ENCODE measurements at places on chromosomes 2 and 18. TPM values are rescaled to one million over a fixed set of nuclear protein-coding genes. Genes with fewer than 3 reads are reported as not detected.
A peak's percentile ranks its signal among the peaks of the same experiment; 100 is the strongest.

The DLX1 gene
- not detected for total RNA-seq

The PARD3B gene
- total RNA-seq = 101 TPM

- no peaks in the 10 kb centered on the region for H3K36me3 ChIP-seq
- no peaks in the 10 kb centered on the region for H3K27me3 ChIP-seq
- no peak overlapping the region for H3K4me3 ChIP-seq
These were observed 141.0 kb downstream of the NR4A2 start for GRCh38 chr2:156191527-156191926.

DNA sequence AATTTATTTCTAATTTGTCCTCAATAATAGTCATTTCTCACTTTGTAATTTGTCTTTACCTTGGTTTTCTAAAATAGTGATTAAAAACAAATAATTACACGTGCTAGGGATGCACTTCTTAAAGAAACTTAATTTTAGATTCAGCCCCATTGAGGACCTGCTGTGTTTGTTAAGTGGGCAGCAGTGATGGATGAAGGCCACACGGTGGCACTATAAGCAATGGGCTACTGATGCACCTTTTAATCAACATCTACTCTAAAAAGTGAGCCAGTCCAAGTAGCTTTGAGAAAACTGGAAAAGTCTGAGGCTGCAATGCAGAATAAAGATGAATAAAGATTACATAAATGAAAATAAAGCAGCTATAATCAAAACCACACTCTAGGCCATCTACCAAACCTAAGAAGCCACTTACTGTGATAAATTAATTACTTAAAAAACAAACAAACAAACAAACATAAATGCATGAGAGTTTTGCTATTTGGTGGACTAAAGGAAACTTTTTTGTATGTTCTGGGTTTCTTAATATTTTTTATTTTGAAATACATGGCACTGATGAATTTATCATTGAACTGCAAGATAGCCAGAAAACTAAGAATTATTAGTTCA, 89.3 kb downstream of the PDE11A start:
- peak; percentile 7 for DNase-seq
- no peak overlapping the region for H3K27ac ChIP-seq
- no peaks in the 10 kb centered on the region for H3K27me3 ChIP-seq

DNA sequence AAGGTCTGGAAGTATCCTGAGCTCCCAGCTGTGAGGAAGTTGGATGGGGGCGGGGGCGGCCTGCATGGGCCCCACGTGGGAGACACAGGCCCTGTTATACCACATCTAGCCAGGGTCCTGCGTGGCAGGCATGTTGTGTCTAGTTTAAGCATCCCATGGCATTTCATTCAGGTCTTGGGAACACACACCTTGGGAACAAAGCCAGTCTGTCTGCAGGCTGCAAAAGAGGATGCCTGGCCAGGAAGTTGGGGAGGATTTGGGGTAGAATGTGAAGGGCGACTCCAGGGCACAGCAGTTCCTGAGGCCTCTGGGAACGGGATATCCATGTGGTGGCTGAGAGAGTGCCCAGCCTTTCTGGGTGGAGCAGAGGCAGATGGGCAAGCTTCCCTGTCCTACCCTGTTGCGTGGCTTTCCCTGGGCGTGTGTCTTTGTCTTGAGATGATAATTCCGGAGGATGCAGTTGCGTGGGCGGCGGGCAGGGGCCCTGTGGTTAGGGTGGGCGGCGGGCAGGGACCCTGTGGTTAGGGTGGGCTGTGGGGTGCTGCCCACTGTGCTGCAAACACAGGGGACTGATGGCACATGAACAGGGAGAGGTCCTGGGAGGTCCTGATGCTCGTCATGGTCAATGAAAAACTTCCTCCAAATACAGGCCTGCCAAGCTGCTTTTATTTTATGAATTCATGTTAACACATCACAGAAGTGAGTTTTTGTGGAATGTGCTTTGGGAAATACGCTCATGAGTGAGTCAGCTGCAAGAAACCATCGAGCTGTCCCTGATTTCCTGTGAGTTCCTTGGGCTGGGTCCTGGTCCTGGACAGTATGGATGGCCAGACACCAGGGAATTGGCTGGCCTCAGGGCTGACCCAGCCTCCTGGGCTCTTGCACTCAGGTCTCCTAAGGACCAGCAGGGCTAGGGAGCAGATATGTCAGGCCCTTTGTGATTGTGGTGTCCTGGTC, 90.0 kb upstream of the HS6ST1 start:
- no peaks in the 10 kb centered on the region for H3K27me3 ChIP-seq
- DNase-seq = no peak
- H3K36me3 ChIP-seq = no peaks in the 10 kb centered on the region
- H3K4me3 ChIP-seq = no peak overlapping the region
- no peaks in the 10 kb centered on the region for H3K4me1 ChIP-seq

GRCh38 chr2:165857876-165858275, 63.8 kb upstream of the GALNT3 start:
- no peak for DNase-seq
- no peaks in the 10 kb centered on the region for H3K27me3 ChIP-seq
- no peaks in the 10 kb centered on the region for H3K4me1 ChIP-seq
- no peak overlapping the region for H3K27ac ChIP-seq

DNA sequence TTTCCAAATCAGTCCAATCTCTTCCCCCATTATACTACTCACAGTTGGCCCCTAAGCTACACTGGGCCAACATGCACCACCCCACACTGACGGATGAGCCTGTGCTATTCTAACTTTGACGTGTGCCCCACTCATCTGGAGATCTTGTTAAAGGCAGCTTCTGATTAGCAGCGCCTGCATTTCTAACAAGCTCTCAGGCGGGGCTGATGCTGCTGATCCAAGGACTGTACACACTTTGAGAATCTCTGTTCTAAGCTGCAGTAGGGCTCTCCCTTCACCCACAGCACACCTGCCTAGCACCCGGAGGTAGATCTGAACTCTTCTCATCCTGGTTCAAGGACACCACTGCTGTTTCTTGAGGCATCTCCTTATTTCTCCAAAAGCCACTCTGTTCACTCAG, 200.7 kb downstream of the SLC4A3 start:
- H3K27me3 ChIP-seq = no peaks in the 10 kb centered on the region
- no peaks in the 10 kb centered on the region for H3K4me1 ChIP-seq

GRCh38 chr2:12890066-12890465, 173.3 kb downstream of the TRIB2 start:
- H3K27ac ChIP-seq = no peak overlapping the region
- no peak overlapping the region for H3K4me3 ChIP-seq
- H3K4me1 ChIP-seq = no peaks in the 10 kb centered on the region
- H3K27me3 ChIP-seq = no peaks in the 10 kb centered on the region

- H3K4me3 ChIP-seq = peak overlapping the region; percentile 100
- H3K36me3 ChIP-seq = no peaks in the 10 kb centered on the region
- peaks cover 28% of the 10 kb centered on the region for H3K4me1 ChIP-seq
- DNase-seq = peak; percentile 77
- no peaks in the 10 kb centered on the region for H3K27me3 ChIP-seq
- peak overlapping the region; percentile 99 for H3K27ac ChIP-seq
These were observed 1.6 kb upstream of the MYL12A start for GRCh38 chr18:3245853-3246634.

DNA sequence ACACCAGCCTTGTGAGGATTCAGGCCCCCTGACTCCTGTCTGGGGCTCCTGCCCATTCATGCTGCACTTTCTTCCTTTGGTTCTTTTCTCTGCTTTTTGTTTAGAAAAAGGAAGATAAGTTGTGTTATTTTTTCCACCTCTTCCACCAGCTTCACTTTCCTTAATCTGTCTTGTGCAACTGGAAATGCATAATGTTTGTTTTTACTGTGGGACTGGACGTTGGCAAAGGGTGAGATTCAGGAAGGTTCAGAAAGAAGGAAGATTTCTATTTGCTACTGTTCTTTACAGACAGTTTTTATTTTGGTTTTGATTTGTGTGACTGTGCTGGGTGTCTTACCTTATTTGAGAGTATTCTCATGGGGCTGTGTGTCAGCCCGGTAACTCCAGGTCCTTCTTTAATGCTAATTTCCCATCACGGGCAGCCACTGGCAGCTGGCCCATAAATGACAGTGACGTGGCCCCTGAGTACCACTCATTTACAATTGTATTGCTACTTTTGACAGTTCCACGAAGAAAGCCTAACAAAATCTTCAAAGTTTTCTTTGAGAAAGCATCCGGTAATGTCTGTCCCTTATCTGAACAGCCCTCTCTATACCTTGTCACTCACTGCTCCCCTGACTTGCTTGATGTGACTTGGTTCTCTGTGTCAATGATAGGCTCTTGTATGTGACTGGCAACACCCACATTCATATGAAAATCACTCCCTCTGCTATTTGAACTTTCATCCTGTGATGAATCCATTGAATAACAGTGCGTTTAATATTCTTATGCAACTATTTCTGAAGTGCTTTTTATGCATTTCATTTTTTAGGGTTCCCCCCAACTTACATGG, 32.7 kb downstream of the RHBDD1 start:
- no peak overlapping the region for H3K4me3 ChIP-seq
- H3K27ac ChIP-seq = no peak overlapping the region
- no peaks in the 10 kb centered on the region for H3K4me1 ChIP-seq

GRCh38 chr18:9786631-9787030, 78.5 kb downstream of the RAB31 start:
- H3K27ac ChIP-seq = no peak overlapping the region
- no peaks in the 10 kb centered on the region for H3K27me3 ChIP-seq
- H3K36me3 ChIP-seq = no peaks in the 10 kb centered on the region
- DNase-seq = no peak

DNA sequence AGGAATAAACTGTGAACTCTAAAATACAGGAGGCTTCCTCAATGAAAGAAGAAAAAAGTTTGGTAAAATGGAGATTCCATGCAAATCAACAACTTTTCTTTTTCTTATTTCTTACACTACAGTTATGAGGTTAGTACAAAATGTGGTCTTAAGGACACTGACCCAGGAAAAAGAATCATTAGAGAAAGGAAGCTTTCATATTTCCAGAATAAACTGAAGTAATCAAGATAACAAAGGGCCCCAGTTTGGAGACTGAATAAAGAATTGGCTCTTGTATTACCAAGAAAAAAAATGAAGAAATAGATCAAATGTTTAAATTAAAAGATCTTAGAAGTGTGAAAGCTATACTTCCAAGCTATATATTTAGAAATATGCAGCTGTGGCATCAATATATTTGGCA, 72.3 kb downstream of the SLC66A3 start:
- no peak overlapping the region for H3K27ac ChIP-seq
- H3K4me3 ChIP-seq = no peak overlapping the region
- no peaks in the 10 kb centered on the region for H3K4me1 ChIP-seq
- H3K27me3 ChIP-seq = no peaks in the 10 kb centered on the region

DNA sequence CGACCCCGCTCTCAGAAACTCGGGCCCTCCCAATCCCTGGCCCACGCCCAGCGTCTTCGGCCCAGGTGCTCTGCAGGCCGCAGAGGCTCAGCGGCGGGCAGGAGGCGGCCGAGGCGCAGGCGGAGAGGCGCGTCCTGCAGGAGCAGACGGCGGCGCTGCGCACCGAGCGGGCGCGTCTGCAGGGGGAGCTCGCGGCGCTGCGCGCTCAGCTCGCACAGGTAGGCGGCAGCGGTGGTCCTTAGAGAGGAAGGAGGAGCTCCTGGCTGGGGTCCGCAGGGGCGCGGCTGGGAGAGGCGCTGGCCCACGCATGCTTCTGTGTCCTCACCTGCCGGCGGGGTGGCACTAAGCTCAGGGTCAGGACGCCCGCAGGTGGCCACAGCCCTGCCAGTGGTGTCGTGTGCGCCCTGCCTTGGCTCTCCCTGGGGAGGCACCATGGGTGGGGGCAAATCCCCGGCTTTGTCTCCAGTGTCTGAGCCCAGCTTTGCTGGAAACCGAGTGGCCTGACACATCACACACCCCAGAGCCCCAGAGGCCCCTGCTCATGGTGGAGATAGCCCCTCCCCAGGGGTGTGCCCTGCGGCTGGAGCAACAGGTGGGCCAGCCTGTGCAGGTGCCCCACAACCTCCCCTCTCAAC, 14.9 kb upstream of the SNED1 start:
- H3K36me3 ChIP-seq = no peaks in the 10 kb centered on the region
- DNase-seq = no peak
- peaks cover 18% of the 10 kb centered on the region for H3K4me1 ChIP-seq
- no peaks in the 10 kb centered on the region for H3K27me3 ChIP-seq

GRCh38 chr2:177359836-177360595, 32.6 kb upstream of the AGPS start:
- H3K4me3 ChIP-seq = no peak overlapping the region
- no peak overlapping the region for H3K27ac ChIP-seq
- peaks cover 34% of the 10 kb centered on the region for H3K4me1 ChIP-seq
- H3K36me3 ChIP-seq = no peaks in the 10 kb centered on the region

DNA sequence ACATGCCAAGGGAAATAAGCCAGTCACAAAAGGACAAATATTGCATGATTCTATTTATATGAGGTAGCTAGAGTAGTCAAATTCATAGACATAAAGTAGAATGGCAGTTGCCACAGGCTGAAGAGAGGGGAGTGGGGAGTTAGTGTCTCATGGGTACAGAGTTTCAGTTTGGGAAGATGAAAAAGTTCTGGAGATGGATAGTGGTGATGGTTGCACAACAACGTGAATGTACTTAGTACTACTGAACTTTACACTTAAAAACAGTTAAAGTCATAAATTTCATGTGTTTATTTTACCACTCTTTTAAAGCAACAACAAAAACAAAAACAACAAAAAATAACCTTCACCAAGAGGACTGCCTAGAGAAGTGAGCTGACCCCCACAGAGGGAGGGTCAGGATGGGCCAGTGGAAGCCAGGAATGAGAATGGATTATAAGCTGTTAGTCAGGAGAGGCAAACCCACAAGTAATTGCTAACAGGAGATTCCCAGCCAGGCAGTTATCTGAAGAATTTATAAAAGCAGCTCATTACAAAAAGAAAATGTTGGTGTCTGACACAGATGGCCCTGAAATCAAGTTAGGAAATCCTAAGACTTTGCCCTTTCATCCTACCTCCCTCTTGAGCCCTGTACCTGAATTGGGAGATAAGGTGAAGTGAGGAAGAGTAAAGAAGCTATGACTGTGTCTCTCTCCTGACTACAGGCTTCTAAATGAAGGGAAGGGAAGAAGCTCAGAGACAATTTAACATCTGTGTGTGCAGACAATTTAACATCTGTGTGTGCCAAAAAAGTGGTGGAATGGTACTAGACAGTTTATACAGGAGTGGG, 263.4 kb downstream of the PDE11A start:
- H3K4me3 ChIP-seq = no peak overlapping the region
- DNase-seq = no peak
- no peaks in the 10 kb centered on the region for H3K36me3 ChIP-seq
- no peaks in the 10 kb centered on the region for H3K4me1 ChIP-seq
- H3K27ac ChIP-seq = no peak overlapping the region

DNA sequence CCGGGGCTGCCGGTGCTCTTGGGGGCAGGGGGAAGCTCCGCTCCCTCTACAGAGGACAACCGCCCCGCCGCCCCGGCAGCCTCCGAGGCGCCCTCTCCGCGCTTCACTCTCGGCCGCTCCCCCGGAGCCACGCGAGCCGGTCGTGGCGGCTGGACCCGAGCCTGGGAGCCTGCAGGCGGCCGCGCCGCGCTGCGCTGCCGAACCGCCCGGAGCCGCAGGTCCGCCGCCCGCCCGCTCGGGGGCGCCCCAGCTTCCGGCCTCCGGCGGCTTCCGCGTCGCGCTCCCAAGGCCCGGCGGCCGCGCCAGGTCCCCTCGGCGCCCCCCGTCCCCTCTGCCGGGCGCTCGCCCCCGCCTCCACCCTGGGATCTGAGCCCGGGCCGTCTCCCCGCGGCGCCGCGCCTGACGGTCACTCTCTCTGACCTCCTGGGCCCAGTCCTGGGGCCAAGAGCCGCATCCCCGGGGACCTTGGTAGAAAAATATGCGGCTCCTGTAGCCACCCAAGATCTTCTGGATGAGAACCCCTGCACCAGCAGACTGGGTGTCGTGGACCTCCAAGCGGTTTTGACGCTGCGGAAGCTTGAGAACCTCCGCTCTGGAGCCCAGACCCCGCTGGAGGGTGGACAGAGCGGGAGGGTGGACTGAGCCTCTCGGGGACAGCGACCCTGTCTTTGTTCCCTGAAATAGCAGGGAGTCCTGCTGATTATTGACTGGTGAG, 44.3 kb downstream of the SERTAD2 start:
- no peaks in the 10 kb centered on the region for H3K27me3 ChIP-seq
- DNase-seq = no peak
- H3K4me3 ChIP-seq = peak overlapping the region; percentile 51
- no peaks in the 10 kb centered on the region for H3K4me1 ChIP-seq
- H3K36me3 ChIP-seq = no peaks in the 10 kb centered on the region
